ENCODE measurements at places on chromosomes 2 and 18.

- no peak for DNase-seq
These were observed 44.6 kb downstream of the MRO start for GRCh38 chr18:50775207-50775606.

- no peak for DNase-seq
These were observed 55.1 kb downstream of the MYO7B start for GRCh38 chr2:127590386-127591190.

- DNase-seq = no peak
These were observed 1101.4 kb downstream of the CBLN2 start for GRCh38 chr18:71442731-71443141.

DNA sequence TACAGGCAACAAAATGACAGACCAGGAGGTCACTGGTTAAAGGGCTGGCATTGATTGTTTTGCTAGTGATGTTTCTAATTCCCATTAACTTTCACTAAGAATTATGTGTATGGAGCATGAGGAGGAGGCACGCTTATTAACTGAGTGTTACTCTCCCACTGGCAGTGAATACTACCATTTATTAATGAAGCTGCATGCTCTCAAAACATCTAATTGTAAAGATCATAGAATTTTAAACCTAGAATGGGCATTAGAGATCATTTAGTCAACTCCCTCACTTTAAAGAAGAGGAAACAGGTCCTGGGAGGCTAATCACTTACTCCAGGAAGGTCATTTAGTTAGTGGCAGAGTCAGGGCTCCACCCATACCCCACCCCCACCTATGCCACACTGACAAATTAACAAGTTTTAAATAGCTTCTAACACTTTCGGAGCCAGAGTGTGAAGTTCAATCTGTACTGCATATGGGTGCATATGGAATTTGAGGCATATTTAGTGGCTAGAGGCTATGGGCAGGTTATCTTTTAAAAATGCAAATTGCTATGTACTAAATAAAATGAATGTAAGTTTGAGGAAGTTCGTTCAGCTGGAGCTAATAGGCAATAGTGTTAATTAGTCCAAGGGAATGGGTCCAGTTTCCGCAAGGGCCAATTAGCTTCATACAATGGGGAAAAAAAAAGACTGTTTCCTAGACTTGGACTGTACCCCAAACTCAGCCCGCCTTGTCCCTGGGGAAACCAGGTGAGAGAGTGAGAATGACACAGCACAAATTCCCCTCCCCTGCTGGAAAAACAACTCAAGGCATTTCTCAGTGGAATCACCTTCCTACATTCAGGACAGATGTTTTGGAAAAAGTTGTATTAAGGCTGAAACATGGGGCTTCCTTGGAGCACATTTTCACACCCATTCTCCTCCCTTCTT is 178.8 kb downstream of the ICOS start:
- no peak for DNase-seq

- DNase-seq = no peak
These were observed 140.3 kb downstream of the TRIB2 start for GRCh38 chr2:12856934-12857601.

DNA sequence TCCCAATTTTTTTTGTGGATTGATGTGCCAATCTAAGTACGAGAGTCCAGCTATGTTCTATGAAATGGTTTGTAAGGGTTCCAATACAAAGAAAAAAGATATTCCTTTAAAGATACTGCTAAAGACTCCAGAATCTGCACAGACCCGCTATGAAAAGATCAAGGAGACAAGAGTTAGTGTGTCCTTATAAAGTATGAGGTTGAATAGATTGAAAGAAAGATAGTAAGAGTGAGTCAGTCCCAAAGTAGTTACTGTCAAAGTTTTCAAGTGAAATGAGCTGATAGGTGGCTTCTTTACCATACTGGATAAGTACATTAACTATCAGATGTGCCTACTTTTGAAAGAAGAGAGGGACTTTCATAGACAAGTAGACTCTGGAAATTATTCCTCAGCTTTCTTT is 17.9 kb upstream of the EHBP1 start:
- no peak for DNase-seq

DNA sequence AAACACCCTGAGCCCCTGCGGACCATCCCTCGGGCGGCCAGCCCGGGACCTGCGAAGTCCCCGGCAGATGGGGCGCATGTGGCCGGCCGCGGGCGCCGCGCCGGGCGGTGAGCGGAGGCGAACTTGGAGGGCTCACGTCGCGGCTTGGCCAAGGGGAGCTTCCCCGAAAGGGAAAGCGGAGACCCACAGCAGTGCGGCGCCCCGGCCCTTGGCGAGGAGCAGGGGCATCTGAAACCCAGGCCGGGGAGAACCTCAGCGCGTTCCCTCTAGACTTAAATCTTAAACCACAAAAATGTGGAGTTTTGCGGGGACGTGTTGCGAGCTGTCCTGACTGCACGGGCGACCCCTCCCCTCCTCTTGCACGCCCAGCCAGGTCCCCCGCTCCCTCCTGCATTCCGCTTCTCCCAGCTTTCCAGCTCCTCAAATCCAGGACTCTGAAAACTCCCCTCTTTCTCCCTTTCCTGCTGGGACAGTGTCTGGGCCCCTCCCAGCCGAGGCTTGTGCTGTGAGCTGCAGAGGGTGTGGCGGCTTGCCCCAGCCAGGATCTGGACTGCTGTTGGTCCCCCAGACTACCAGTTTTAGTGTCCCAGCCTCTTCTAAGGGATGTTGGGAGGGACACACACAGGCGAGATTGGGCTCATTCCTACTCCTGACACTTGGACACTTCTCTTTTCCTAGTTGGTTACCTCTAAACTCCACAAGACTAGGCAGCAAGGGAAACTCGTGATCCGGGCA is 1.3 kb downstream of the FMNL2 start:
- no peak for DNase-seq

Data from stimulated activated CD4-positive, alpha-beta T cell treated with anti-CD3 and anti-CD28 coated beads, TNF-alpha, amount 100 ng/mL, for 1 hour (primary cell).